EL (cell line): ENCODE measurements at places on chromosomes 13 and 19.

- DNase-seq: no peak
These were observed 54.1 kb upstream of the MLNR start for GRCh38 chr13:49165798-49166752.

DNA sequence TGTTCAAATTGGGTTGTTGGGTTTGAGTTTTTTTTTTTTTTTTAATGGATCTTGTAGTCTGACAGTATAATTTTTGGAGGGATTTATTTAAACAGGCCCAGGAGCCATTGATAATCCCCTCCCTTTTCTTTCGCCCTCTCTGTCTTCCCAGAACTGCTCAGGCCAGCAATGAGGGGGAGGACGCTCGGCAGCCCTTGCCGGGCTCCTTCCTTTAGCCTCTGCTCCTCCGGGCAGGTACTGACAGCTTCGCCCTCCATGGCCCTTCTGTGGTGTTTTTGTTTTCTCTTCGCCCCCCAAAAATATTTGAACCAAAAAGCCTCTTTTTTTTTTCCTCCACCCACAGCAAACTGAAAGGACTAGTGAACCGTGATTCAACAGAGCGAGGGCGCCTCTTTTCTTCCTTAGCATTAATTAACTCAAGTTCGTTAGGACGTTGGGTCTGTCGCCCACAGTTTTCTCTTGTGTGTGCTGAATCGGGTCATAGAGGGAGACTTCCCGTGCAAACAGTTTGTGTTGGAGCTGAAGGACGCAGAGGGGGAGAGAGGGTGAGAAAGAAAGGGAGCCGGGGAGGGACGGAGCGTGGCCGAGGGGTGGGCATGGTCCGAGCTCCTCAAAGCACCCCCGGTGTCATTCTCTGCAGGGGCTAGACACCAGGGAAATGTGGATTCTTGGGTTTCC, 21.5 kb downstream of the NFIX start:
- no peak for DNase-seq

- no peak for DNase-seq
These were observed 13.1 kb upstream of the ZNF888 start for GRCh38 chr19:52936151-52936953.

DNA sequence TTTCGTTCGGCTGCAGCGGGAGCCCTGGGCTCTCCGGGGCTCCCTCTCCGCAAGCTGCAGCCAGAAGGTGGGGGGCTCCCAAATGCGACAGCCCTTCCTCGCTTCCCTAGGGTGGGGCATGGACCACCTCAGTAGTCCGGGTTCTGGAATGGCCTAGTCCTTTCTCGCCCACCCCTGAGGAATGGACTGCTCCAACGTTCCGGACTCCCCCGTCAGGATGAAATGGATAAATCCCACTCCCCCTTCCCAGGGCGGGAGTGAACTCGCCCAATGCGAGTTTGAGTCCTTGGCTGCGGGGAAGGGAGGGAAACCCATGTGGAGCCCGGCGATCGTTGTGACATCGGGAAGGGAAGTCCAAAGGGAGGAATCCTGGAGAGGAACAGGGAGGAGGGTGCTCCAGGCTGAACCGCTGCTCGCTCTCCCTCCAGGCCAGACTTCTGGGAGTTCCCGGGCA, 5.5 kb downstream of the HRC start:
- peak; percentile 82 for DNase-seq

GRCh38 chr19:7513809-7514642, 1.9 kb upstream of the ZNF358 start:
- DNase-seq: no peak

GRCh38 chr19:48170817-48171347, 402 bp downstream of the ZSWIM9 start:
- DNase-seq: no peak

DNA sequence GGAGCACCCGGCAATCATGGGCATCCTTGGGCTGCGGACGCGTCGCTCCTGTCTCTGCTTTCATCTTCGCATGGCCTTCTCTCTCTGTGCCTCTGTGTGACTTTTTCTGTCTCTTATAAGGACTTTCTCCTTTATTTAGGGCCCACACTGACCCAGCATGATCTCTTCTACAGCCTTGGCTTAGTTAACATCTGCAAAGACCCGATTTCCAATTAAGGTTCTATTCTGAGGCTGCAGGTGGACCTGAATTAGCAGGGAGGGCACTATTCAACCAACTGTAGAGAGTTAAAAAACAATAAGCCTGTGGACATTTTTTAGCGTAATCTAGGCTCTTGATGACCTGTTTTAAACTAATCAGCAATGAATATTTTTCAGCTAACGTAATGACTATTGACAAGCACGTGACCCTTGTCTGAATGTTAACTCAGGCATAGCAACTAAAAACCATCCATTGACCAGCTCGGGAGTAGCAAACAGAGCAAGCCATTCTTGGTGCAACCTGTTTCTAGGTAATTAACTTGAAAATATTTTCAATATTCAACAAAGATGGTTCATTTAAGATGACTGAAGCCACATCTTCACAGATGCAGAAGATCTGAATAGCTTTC, 15.2 kb downstream of the F10 start:
- no peak for DNase-seq

GRCh38 chr19:30669329-30670010, 297.3 kb downstream of the ZNF536 start:
- DNase-seq: peak; percentile 24

DNA sequence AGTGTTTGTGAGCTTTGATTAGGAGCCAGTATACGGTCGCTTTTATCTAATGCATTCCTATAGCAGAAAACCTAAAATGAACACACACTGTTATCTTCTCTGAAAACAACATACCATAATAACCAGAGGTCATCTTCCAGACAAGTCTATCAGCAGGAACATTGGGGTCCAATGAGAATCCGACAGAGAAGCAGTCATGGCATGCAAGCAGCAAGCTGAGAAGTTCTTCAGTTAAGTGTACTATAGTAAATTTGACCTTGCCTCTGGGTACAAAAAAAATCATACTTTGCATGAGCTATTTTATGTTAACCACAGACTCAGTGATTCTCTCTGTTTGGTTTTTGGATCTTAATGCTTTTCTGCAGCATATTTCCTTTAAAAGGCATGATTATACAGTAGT, 1505.1 kb downstream of the PCDH9 start:
- peak; percentile 1 for DNase-seq

- DNase-seq: no peak
These were observed 140.2 kb downstream of the ZNF536 start for GRCh38 chr19:30512176-30513081.

GRCh38 chr13:65959305-65959704, 1270.8 kb downstream of the PCDH9 start:
- DNase-seq: peak; percentile 86
